CD4-positive, alpha-beta T cell treated with Interleukin-6 for 4 hours (primary cell): ENCODE measurements at places on chromosomes 2 and 18.
A peak's percentile ranks its signal among the peaks of the same experiment; 100 is the strongest.

- DNase-seq, result no peak
Measured at GRCh38 chr2:169916623-169917022, 89.4 kb downstream of the UBR3 start.

- DNase-seq, result no peak
Measured at GRCh38 chr18:24964216-24964615, 387.8 kb downstream of the ZNF521 start.

DNA sequence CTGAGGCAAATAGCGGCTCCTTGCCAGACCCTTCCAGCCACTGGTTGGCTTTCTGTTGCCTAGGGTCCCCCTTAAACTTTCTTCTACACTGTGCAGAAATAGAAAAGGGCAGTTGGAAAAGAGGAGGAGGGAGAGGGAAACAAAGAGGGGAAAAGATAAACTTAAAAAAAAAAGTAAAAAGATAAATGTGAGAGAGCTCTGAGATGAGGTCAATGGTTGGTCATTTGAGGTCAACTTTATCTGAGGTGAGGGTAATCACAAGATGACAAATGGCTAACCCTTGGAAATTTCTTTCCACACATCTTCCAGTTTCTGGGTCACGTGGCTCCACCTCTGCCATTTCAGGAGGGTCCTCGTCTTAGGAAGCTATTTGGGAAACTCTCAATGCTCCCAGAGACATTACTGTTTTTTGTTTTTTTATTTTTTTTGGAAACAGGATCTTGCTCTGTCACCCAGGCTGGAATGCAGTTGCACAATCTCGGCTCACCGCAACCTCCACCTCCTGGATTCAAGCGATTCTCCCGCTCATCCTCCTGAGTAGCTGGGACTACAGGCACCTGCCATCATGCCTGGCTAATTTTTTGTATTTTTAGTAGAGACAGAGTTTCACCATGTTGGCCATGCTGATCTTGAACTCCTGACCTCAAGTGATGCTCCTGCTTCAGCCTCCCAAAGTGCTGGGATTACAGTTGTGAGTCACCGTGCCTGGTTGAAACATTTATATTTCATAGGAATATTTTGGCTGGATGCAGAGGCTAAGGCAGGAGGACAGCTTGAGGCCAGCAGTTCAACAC is 199.9 kb downstream of the TGIF1 start:
- DNase-seq, result no peak

- no peak for DNase-seq
Measured at GRCh38 chr2:84451579-84451978, 7.5 kb downstream of the SUCLG1 start.

- DNase-seq, result peak; percentile 26
Measured at GRCh38 chr2:111117598-111118480, 2.9 kb upstream of the BCL2L11 start.

DNA sequence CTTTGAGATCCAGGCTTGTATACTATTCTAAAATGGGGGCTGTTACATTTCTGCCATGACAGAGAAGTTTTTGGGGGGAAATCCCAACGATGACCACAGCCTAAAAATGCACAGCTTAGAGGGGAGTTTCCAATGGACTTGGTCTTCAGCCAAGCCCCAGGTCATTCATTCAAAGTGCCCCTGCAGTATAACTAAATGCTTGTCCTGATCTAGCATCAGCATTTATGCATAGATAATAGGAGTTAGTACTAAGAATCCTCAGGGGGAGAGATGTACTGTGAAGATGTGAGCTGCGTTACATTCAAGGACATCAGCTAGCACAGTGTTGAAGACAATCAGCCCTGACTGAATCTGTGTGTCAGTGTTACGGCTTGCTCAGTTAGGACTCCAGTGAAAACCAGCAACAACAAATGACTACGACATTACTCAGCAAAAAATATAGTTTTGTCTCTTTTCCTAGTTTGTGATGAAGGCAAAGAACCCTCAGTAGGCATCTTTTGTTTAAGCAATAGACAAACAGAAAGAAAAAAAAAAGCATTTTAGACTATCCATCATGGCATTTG is 160.9 kb downstream of the ZEB2 start:
- no peak for DNase-seq

DNA sequence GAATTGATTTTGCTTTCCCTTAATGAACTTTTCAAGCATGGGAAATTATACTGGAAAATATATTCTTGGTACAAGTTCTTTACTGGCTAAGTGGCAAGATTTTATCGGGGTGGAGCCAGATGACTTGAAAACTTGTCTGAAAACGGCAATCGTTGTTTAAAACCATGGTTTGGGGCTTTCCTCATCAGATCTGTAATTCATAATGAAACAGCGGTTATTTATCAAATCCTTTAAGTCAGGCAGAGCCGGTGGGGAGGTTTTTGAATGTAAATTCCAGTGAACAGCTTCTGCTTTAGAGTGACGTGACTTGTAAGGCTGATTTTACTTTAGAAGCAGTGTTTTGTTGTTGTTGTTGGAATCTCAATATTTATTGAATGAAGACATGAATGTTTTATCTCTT is 2.6 kb downstream of the SEC11C start:
- no peak for DNase-seq

- no peak for DNase-seq
Measured at GRCh38 chr18:1246827-1247226, 342.2 kb downstream of the ADCYAP1 start.

DNA sequence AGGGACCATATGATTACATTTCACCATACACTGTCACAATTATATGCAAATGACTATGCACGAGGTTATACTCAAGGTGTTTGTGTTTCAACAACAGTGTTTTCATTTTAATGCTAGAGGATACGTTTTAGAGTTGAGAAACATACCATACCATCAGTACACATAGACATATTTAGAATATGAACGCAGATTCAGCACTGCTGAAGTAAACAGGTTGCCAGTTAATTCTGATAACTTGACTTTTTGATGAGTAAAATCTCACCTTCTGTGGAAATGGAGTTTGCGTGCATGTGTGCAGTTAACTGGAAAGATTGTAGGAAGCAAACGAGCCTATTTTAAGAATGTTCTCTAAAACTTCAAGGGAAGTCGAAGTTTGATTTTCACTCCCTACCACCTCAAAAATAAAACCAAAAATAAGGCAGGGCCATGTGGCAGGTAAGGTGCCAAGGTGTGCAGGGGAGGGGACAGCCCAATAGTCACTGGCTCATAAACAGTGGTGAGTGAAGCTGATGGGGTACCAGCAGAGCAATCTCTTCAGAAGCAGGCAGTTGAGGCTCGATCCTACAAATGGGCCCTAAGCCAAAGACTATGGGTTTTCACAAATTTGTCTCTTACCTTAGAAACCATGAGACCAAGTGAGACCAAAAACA is 213.1 kb downstream of the IKZF2 start:
- no peak for DNase-seq

DNA sequence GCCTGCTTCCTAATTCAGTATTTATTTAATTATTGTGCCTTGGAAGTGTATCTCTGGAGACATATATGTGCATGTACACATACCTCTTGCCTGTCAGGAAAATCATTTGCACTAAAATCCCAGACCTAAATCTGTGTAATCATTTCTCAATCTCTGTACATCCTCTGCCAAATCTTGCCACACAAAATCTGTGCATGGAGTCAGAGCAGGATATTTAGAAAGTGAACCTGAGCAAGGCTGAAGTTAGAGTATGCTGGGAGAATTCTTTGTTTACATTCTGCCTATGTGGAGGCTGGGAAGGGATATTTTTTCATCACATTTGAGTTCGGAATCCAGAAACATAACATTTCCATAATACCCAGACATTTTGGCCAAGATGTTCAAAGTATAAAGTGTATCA is 9.3 kb downstream of the XRCC5 start:
- no peak for DNase-seq

- DNase-seq, result no peak
Measured at GRCh38 chr2:218501665-218502064, 66.5 kb downstream of the USP37 start.
